Inflammatory macrophage (primary cell): ENCODE measurements at places on chromosomes 6 and 20.

GRCh38 chr6:111105578-111105977, 18.3 kb downstream of the SLC16A10 start:
- DNase-seq = peak; percentile 69

GRCh38 chr20:6034134-6034969, 19.5 kb downstream of the LRRN4 start:
- DNase-seq = no peak

- no peak for DNase-seq
Observed at GRCh38 chr6:41445261-41445660, 100.9 kb upstream of the FOXP4 start.

GRCh38 chr6:105504706-105505105, 101.8 kb upstream of the PREP start:
- DNase-seq = no peak

DNA sequence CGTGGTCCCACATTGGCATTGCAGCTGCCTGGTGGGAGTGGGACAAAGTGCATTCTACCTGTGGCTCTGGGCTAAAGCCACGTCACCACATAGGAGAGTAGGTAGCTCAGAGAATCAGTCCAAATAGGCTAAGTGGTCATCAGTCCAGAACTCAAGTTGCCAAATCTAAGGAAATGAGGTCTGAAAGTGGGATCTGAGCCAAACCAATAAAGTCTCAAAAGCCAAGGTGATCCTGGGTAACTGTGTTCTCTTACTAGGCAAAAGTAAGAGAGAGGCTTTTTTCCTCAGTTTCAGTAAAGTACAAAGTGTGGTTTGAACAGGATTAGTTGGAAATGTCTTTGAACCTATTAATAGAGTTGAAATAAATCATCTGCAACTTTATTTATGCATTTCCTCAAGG, 68.6 kb upstream of the CNKSR3 start:
- no peak for DNase-seq
